ENCODE measurements at places on chromosomes 12 and 14.
A peak's percentile ranks its signal among the peaks of the same experiment; 100 is the strongest.

- no peak for DNase-seq
Measured at GRCh38 chr14:50666772-50667683, 1.1 kb downstream of the SAV1 start.

- no peak for DNase-seq
Measured at GRCh38 chr14:32190673-32191072, 11.2 kb upstream of the RNU6-7 start.

GRCh38 chr12:38555620-38556591, 239.3 kb downstream of the ALG10B start:
- no peak for DNase-seq

DNA sequence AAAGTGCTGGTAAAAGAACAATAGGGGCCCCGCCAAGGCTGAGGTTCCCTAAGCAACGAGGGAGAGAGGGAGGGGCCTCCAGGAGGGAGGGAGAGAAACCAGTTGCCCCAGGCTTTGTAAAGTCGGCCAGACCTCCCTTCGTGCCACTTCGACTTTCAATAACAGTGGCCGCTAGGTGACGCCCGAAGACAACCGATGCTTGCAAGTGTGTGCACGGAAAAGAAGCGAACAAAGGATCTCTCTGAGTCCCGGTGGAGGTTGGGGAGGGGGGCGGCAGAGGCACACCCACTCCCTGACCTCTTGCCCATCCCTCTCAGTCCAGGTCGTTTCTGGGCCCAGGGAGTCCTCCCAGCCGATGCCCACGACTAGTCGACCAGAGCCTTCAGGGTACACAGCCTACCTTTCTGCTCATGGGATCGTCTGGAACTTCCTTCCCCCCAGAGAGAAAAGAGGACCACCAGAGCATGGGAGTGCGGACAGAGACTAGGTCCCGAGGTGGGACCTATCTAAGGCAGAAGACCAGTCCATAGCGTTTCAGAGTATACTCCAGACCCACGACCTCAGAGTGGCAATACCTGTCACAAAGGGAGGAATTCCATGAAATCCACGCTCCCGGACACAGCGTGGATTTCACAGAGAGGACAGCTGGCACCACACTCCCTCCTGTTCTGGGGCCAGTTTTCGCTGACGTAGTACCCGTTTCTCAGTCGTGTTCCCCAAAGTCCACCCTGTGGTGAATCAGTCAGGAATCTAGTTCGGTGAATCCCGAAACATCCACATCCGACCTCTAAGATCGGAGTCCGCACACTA, 262.7 kb upstream of the ALG10B start:
- no peak for DNase-seq

GRCh38 chr14:55699131-55700057, 119.4 kb downstream of the KTN1 start:
- DNase-seq, result no peak

GRCh38 chr14:86464341-86464740, 934.4 kb downstream of the FLRT2 start:
- DNase-seq, result no peak

GRCh38 chr14:24058260-24058950, 6.6 kb downstream of the CARMIL3 start:
- DNase-seq, result peak; percentile 39

DNA sequence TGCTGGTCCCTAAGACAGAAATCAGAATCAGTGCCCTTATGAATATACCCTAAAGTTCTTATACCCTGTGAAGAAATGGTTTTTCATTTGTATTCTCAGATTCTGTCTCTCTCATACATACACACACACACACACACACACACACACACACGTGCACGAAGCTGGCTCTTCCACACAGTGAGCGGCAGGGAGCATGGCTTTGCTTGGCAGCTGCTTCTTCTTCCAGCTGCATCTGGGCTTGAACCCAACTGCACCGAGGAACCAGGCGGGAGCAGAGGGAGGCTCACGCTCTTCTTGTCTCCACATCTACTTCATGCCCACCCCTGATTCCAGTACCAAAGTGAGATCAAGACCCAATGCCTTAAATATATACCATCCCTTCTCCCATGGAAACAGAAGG, 19.4 kb downstream of the GRIN2B start:
- no peak for DNase-seq

- DNase-seq, result no peak
Measured at GRCh38 chr12:101552277-101552676, 42.5 kb upstream of the MYBPC1 start.

DNA sequence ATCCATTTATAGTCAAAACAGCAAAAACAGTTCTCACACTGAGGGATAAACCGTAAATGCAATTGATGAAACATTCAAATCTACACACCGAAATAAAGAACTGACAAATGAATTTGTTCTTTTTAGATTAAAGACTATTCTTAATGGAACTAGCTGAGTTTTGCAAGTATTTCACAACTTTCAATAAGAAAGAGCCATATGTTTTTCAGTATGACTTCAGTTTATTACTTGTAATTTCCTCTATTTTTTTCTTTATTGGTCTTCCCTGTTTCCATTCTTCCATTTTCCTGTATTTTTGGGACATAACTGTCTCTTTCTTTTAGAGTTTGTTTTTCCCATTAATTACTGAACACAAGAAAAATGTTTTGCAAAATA, 4.3 kb downstream of the BCAT1 start:
- no peak for DNase-seq

GRCh38 chr12:112303004-112303403, 79.2 kb downstream of the HECTD4 start:
- no peak for DNase-seq

GRCh38 chr12:121423682-121424623, 24.0 kb downstream of the RNF34 start:
- no peak for DNase-seq

DNA sequence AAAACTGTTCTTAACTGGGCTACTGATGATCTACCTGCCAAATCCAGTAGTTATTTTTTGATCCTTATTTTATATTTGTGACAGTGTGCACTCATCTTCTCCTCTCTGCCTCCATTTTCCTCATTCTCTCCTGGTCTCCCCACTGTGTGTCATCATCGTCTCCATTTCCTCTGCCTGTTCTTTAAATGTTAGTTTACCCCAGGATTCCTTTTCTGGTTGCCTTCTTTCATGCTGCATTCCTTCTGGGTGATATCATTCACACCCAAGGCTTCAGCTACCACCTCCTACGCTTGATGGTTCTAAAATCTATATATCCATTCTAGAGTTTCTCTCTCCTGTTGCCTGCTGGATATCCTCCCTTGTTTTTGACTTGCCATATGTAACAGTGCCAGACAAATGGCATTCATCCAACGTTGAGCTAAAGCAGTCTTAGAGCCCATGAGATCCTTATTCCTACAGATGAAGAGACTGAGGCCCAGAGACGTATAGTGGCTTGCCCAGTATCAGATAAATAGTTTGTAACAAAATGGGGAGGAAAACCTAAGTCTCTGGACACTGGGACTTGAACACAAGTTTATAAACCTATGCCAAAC, 109.5 kb downstream of the DIP2B start:
- DNase-seq, result no peak

- DNase-seq, result no peak
Measured at GRCh38 chr12:53053218-53054111, 3.6 kb downstream of the TNS2 start.

DNA sequence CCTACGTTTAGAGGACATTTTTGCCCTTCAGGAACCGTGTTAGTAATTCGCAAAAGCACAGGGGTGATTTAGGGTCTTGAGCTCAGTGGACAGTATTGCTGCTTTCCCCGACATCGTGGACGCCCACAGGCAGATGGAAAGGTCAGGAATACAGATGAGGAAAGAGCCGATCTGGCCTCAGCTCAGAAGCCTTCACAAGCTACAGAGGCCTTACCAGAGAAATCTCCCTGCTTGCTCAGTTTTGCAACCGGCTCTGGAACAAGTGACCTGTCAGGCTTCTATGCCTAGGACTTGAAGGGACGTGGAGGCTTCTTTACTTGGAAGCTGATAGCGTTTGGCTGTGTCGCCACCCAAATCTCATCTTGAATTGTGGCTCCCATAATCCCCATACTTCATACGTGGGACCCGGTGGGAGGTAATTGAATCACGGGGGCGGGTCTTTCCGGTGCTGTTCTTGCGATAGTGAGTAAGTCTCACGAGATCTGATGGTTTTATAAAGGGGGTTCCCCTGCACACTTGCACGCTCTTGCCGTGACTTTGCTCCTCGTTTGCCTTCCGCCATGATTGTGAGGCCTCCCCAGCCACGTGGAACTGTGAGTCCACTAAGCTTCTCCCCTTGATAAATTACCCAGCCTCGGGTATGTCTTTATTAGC, 332.5 kb downstream of the MED13L start:
- DNase-seq, result no peak

GRCh38 chr14:94561656-94562010, 391 bp downstream of the SERPINA4 start:
- no peak for DNase-seq

DNA sequence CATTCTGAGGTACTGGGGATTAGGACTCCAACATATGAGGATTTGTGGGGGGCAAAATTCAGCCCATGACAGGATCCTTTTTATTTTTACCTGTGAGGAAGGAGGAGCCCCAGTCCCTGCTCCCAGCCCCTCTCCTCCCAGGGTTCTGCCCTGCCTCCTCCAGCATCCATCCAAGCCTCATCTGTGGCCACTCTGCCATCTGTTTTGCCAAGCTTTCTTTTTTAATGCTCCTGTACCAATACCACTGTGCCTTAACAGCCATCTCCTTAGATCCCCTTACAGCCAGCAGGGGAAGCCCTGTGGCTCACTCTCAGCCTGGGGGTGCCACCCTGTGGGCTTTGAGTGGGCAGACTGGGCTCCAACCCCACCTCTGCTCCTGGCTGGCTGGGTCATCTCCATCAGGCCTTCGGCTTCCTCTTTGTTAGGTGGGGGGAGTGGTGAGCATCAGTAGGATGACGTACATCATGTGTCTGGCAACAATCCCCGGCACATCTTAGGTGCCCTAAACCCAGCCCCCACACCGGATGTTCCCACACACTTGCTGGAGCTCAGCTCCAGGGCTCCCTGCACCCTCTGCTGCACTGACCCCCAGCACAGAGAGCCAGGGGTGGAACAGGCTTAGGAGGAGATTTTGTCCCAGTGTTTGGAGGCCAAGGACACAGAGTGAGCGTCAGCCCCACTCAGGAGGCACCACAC, 40.2 kb downstream of the CYP46A1 start:
- DNase-seq, result no peak

DNA sequence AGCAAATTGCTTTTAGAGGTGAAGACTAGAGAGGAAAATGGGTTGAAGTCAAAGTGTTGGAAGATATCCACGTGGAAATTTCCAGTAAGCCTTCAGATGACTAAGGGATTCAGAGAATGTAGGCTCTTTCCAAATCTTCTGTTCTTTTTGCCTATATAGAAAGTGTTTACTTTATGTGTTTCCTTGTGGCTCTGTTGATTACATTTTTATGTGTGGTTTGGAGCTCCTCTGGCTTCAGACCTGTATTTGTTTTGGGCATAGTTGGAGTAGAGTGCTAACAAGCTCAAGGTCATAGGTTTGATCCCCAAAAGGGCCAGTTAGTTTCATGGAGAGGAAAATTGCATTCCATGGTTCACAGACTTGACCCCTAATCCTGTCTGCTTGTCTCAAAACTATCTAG, 91.9 kb downstream of the IGF1 start:
- DNase-seq, result no peak

DNA sequence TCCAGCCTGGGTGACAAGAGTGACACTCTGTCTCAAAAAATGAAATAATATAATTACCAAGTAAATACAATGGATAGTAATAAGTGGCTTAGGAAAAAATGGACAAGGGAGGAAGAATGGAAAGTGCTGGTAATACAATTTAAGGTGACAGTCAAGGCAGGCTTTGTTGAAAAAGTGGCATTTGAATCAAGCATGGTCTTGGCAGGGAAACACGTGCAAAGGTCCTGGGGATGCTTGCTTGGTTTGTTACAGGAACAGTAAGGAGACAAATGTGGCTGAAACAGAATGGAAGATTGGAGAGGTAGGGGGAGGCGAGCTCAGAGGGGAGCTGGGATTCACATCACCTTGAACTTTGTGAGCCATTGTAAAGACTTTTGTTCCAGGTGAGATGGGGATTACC, 153.2 kb downstream of the TMEM132C start:
- no peak for DNase-seq

DNA sequence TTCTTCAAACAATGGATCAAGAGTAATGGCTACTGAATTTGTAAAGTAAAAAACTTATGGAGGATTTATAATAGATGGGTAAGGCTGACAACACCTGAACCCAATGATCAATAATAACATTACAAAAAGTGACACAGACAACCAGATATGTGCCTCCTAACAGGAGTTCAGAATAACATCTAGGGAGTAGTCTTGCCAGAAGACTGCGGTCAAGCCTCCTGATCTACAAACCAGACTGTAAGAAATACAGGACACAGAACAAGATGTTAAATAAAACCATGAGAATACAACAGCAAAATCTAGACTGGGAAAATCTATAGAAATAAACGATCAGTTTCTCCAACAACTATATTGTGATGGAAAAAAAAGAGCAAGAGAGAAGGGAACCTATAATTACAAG, 262.6 kb upstream of the TMTC1 start:
- no peak for DNase-seq

DNA sequence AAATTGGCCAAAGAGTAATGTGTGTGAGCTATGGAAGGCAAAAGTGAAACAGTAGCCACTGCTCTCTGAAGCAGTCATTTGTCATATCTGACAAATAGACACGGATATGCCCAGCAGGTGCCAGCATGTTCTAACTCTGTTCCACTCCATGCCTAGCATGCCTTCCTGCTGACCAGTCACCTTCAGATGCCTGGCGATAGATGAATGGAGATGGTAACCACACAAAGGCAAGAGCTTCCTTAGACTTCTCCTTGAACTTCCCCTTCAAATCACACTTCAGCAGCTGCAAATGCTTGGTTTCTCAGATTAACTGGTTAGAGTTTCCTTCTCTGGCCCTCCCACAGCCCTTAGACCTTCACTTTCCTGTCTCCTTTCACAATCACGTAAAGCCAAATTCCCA, 429.9 kb downstream of the DAD1 start:
- DNase-seq, result no peak

DNA sequence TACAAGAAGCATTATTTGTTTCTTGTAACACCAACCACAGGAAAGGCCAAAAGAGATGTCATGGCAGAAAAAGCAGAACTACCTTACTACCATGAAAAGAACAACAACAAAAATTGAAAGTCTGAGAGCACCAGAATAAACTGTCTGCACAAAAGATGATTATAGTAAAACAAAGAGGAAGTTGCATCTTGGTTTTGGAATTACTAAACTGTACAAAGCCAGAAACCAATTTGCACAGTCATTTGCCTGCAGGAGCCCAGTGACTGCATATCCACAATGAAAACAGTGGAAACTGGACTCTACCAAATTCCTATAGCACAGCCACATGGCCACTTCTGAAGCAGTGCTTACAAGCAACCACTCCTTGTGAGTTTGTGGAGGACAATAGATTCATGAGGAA, 276.2 kb downstream of the SSPN start:
- DNase-seq, result no peak

GRCh38 chr14:35861204-35861868, 35.2 kb downstream of the BRMS1L start:
- DNase-seq, result no peak

DNA sequence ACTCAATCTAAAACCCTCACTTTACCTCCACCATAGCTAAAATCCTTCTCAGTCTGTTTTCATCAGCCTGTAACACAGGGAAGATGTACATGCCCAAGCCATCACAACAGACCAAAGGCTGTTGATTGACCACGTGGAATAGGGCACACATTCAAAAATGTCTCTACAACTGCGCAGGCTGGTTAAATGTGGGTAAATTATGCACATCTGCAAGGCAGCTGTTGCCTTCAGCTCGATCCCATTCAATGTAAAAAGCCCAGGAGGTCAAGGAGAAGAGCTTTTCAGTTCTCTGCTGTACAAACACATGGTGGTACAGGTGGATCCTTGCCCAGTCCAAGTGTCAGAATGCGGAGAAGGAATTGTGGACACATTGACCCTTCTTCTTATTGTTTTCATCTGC, 354.0 kb downstream of the FLRT2 start:
- no peak for DNase-seq

GRCh38 chr14:94317259-94317658, 5.9 kb downstream of the SERPINA6 start:
- DNase-seq, result no peak
